ENCODE measurements at places on chromosomes 4 and X.

- DNase-seq = no peak
Observed at GRCh38 chrX:123330229-123330942, 146.3 kb downstream of the GRIA3 start.

DNA sequence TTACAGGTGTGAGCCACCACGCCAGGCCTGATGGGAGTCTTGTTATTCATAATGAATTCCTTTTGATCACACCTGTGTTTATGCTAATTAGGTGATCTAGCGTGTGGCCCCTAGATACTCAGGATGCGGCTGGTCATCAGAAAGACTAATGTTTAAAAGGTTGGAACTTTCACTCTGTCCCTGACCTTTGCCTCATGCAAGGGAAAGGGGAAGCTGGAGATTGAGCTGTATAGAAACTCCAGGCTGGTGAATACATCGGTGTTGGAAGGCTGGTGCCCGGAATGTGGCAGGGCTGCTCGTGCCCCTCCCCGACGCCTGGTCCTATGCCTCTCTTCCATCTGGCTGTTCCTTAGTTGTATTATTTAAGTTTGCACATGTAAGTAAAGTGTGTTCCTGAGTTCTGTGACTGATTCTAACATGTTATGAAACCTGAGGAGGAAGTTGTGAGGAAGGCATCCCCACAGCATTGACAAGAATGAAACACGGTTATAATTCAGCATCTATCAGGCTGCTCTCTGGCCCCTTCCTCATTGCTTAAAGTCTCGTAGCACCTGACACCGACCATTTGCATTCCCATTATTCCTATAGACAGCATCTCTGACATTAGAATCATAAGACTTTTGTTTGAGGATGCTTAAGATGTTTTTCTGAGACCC lies 28.9 kb downstream of the CASP3 start:
- no peak for DNase-seq

- DNase-seq = no peak
Observed at GRCh38 chr4:37717576-37717975, 31.4 kb upstream of the RELL1 start.

DNA sequence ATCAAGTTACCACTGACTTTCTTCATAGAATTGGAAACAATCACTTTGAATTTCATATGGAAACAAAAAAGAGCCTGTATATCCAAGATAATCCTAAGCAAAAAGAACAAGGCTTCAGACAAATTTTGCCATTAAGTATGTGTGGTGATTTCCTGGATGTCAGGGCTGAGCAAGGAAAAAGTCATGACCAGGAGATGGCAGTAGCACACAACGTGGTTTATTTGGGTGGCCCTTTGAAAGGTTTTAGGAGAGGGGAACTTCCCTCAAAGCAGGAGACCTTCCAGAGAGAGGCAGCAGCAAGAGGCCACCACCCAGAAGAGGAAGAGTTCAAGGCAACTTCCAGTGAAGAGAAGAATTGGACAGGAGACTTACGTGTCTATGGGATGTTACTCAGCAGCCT lies 18.1 kb upstream of the ZXDB start:
- no peak for DNase-seq

Data from activated T-helper 1 cell treated with anti-CD3 and anti-CD28 coated beads, Interleukin-2, amount 50 U/mL, for 16 hours (primary cell).